ENCODE measurements at places on chromosomes 5 and 9.

- DNase-seq = no peak
Measured at GRCh38 chr9:100227636-100228035, 125.1 kb downstream of the TEX10 start.

GRCh38 chr9:85713897-85714296 lies 27.9 kb downstream of the AGTPBP1 start:
- no peak for DNase-seq

DNA sequence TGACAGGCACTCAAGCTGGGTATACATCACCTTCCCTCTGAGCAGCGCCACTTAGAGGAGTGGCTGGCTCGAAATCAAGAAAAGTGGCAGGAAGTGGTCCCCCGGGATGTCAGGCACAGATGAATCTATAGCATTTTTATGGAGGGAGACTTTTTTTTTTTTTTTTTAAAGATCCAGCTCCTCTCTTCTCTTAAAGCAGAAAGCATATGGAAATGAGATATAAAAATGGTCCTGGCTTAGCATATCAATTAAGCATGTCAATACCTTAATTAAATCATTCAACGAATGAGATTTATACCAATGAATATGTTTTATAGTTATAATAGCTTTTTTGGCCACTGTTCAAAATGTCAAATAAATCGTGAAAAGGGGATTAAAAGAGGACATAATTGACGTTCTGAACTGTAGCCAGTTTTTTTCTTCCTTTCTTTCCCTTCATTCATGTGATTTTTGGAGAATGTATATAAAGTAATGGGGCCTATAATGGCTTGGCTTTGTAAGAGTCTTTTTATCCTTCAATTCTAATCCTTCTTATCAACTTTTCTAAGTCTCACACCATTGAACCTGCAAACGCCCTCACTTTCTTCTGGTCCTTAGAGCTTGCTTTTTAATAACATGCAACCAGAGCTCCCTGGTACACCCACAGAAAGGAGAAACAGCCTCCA lies 319.2 kb upstream of the PANK3 start:
- no peak for DNase-seq

DNA sequence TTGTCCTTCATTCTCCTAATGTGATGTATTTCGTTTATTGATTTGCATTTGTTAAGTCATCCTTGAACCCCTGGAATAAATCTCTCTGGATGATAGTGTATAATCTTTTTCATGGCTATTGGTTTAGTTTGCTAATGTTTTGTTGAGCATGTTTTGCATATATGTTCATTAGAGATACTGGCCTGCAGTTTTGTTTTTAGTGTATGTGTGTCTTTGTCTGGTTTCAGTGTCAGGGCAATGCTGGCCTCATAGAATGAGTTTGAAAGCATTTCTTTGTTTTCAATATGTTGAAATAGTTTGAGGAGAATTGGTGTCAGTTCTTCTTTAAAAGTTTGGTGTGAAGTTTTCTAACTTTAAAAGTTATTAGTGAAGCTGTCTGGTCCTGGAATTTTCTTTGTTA lies 149.6 kb upstream of the ATP10B start:
- DNase-seq = no peak

DNA sequence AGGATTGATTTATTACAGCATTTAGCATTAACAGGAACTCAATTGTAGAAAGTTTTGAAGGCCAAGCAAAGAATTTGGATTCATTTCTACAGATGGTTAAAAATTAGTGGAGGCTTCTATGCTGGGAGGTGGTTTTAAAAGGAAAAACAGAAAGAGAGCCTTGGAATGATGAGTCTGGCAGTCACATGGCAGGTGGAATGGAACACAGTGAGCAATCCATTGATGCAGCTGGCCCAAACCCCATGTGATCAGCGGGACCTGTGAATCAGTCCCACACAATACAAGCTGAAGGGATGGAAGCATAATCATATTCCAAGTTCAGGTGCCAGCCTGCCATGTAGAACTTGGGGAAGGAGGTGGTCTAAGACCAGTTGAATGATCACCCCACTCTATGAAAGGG lies 147.9 kb downstream of the PIP5K1B start:
- DNase-seq = no peak

GRCh38 chr5:109951348-109951747 lies 261.6 kb downstream of the MAN2A1 start:
- no peak for DNase-seq
